Activated T-cell treated with anti-CD3 and anti-CD28 coated beads, Interleukin-2, amount 50 U/mL, for 72 hours (primary cell): ENCODE measurements at places on chromosomes 1 and 21. TPM values are rescaled to one million over a fixed set of nuclear protein-coding genes. Genes with fewer than 3 reads are reported as not detected.

DNA sequence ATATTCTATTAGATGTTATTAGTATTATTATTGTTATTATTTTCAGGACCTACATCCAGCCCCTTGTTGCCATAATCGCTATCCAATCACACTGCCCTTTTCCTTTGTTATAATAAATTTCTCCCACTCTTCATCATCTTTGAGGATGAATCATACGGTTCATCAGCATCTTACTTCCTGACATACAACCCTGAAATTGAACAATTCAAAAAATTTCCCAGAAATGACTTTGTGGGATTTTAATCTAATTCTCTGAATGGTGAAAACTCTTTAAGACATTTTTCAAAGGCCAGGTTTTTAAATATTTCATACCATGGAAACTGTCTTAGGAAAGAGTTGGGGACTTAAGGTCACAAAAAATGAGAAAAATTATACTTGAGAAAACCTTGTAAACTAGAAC is 353.5 kb downstream of the ST6GALNAC3 start:
- H3K27ac ChIP-seq, result no peak overlapping the region
- H3K4me3 ChIP-seq, result no peak overlapping the region
- H3K36me3 ChIP-seq, result no peaks in the 10 kb centered on the region
- H3K27me3 ChIP-seq, result no peaks in the 10 kb centered on the region
- no peaks in the 10 kb centered on the region for H3K4me1 ChIP-seq

- H3K27ac ChIP-seq, result no peak overlapping the region
- H3K4me3 ChIP-seq, result no peak overlapping the region
- H3K27me3 ChIP-seq, result peaks cover 4% of the 10 kb centered on the region
Observed at GRCh38 chr1:56295949-56296929, 283.1 kb downstream of the PLPP3 start.

Gene OR14I1
- total RNA-seq, result not detected

DNA sequence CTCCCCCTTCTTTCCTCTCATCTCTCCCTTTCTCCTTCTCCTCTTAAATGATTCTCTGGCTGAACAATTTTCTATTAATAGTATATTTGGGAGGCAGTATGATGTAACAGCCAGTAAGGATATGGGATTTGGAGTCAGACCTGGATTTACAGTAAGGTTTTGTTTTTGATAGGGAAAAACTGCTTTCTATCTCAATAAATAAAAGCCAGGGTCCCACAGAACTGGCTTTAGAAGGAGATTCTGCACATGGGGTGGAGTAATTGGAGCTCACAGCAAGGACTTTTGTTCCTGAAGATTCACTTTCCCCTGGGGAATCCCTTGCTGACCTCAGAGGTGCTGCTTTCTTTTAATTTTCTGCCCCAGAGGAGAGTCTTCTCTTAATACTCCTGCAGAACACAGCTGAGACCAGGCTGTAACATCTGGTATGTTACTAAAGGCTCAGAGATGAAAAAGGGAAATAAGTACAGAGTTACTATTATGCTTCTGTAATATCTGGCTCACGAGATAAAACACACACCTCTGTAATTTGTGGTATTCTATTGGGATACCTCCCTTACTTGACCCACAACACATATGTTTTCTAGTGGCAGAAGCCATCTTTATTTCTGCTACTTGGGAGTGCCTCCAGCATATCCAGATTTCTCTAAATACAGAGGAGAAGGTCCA is 13.4 kb downstream of the EPB41 start:
- H3K27me3 ChIP-seq, result no peaks in the 10 kb centered on the region
- H3K36me3 ChIP-seq, result no peaks in the 10 kb centered on the region
- peak overlapping the region; percentile 81 for H3K4me3 ChIP-seq
- no peak for DNase-seq
- H3K27ac ChIP-seq, result peak overlapping the region; percentile 87

Gene FAM167B
- total RNA-seq, result 1.6 TPM

Gene ACTA1
- not detected for total RNA-seq

GRCh38 chr1:214791961-214792360 is 189.0 kb downstream of the CENPF start:
- no peak for DNase-seq
- no peaks in the 10 kb centered on the region for H3K27me3 ChIP-seq
- H3K36me3 ChIP-seq, result no peaks in the 10 kb centered on the region
- no peaks in the 10 kb centered on the region for H3K4me1 ChIP-seq
- H3K27ac ChIP-seq, result no peak overlapping the region

- DNase-seq, result peak; percentile 41
- H3K4me3 ChIP-seq, result peak overlapping the region; percentile 82
- H3K27me3 ChIP-seq, result no peaks in the 10 kb centered on the region
- H3K36me3 ChIP-seq, result no peaks in the 10 kb centered on the region
Observed at GRCh38 chr1:66276218-66276617, 257.7 kb upstream of the SGIP1 start.

DNA sequence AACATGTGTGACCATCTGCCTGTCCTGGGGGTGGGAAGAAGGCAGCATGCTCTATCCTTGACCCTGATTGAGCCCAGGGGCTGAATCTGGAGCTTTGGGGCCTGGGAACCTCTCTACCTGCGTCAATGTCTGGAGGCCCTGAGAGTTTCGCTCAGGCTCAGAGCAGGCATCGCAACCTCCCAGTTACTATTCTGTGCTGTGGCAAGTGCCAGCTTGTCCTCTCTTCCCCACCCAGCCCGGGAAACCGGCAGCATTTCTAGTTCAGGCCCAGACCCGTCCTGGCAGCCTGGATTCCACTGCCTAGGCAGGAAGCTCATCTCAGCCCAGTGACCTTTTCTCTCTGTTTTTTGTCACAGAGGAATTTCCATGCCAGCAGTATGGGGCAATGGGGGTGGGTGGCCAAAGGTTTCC is 10.0 kb upstream of the IRF6 start:
- H3K27ac ChIP-seq, result no peak overlapping the region
- no peak for DNase-seq
- no peaks in the 10 kb centered on the region for H3K36me3 ChIP-seq
- H3K27me3 ChIP-seq, result peaks cover 20% of the 10 kb centered on the region

Gene STMN1
- 478 TPM for total RNA-seq

Gene DTL
- 65.4 TPM for total RNA-seq

DNA sequence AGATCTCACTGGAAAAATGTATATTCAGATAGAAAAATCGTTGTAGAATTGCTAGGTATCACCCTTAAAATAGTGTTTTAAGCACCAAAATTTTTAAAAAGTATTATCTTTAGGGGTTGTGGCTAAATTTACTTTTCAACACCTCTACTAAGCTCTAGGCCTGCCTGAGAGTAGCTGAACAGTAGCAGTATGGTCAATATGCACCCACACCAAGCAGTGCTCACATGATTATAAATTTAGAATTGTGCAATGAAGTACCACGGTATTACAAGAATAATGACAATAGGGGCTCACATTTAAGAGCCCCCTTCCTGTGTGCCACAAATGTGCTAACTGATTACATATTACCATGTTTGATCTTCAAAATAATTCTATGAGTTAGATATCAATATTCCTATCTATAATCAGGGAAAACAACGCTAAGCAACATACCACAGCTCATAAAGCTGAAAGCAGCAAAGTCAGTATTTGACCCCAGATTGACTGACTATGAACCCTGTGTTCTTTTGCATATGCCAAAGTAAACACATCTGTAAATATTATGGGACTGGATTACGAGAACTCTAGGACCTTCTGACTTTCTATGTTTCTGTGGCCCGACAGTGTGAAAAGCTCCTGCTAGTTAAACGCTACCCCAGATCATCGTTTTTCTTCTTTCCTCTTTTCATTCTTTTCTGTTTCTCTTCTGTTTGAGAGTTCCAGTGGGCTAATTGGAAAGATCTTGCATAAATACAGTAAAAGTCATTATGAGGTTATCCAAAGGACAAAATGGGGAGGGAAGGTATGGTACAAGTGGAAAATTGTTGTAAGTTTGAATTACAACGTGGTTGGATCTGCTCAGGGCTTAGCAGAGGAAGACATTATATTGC is 201.1 kb upstream of the C1orf87 start:
- H3K27ac ChIP-seq, result no peak overlapping the region
- no peaks in the 10 kb centered on the region for H3K4me1 ChIP-seq
- no peak for DNase-seq
- no peak overlapping the region for H3K4me3 ChIP-seq

Gene E2F2
- 24.7 TPM for total RNA-seq

Gene HSD11B1
- 3.1 TPM for total RNA-seq

Gene APCS
- not detected for total RNA-seq

DNA sequence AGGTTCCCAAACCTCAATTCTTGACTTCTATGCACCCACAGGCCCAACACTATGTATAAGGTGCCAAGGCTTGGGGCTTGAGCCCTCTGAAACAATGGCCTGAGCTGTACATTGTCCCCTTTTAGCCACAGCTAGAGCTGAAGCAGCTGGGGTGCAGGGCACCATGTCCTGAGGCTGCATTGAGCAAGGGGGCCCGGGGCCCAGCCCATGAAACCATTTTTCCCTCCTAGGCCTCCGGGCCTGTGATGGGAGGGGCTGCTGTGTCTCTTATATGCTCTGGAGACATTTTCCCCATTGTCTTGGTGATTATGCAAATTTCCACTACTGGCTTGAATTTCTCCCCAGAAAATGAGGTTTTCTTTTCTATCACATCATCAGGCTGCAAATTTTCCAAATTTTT is 155.5 kb downstream of the FASLG start:
- H3K4me3 ChIP-seq, result no peak overlapping the region
- peaks cover 9% of the 10 kb centered on the region for H3K4me1 ChIP-seq
- peaks cover 17% of the 10 kb centered on the region for H3K36me3 ChIP-seq

- DNase-seq, result no peak
- no peaks in the 10 kb centered on the region for H3K36me3 ChIP-seq
- peaks cover 5% of the 10 kb centered on the region for H3K4me1 ChIP-seq
- H3K4me3 ChIP-seq, result no peak overlapping the region
- peaks cover 6% of the 10 kb centered on the region for H3K27me3 ChIP-seq
- no peak overlapping the region for H3K27ac ChIP-seq
Observed at GRCh38 chr1:3661631-3662030, 9.3 kb downstream of the TP73 start.

- H3K4me3 ChIP-seq, result peak overlapping the region; percentile 86
- DNase-seq, result no peak
- peaks cover 53% of the 10 kb centered on the region for H3K27me3 ChIP-seq
Observed at GRCh38 chr1:29260531-29260930, 24.2 kb downstream of the PTPRU start.

DNA sequence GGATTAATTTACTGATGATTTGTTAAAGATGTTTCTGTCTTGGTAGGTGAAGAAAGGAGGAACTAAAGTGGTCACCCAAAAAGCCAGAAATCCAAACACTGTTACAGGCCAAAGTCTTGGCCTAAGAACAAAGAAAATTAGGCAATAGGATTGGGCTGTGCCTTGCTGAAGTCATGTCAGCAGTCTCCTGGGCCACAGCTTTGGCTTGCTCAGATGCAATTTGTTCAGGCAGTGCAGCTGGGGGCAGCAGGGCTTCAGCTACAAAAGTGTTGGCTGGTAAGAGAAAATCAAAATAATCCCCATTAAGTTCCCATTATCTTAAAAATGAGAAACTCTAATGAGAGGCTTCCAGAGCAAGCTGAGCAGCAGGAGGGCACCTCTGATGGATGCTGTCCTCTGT is 14.0 kb upstream of the RAP1A start:
- H3K4me1 ChIP-seq, result peaks cover 60% of the 10 kb centered on the region
- no peak for DNase-seq
- peaks cover 2% of the 10 kb centered on the region for H3K36me3 ChIP-seq
- no peaks in the 10 kb centered on the region for H3K27me3 ChIP-seq

Gene NRAS
- 73.6 TPM for total RNA-seq

- DNase-seq, result peak; percentile 76
- peak overlapping the region; percentile 95 for H3K27ac ChIP-seq
- peaks cover 81% of the 10 kb centered on the region for H3K4me1 ChIP-seq
- H3K4me3 ChIP-seq, result peak overlapping the region; percentile 67
Observed at GRCh38 chr1:161185282-161185682, 8.0 kb upstream of the B4GALT3 start.

- no peak overlapping the region for H3K27ac ChIP-seq
- DNase-seq, result no peak
- no peaks in the 10 kb centered on the region for H3K36me3 ChIP-seq
- peaks cover 6% of the 10 kb centered on the region for H3K27me3 ChIP-seq
Observed at GRCh38 chr1:229862017-229862774, 204.8 kb upstream of the GALNT2 start.

Gene ADAMTS4
- 4.0 TPM for total RNA-seq

DNA sequence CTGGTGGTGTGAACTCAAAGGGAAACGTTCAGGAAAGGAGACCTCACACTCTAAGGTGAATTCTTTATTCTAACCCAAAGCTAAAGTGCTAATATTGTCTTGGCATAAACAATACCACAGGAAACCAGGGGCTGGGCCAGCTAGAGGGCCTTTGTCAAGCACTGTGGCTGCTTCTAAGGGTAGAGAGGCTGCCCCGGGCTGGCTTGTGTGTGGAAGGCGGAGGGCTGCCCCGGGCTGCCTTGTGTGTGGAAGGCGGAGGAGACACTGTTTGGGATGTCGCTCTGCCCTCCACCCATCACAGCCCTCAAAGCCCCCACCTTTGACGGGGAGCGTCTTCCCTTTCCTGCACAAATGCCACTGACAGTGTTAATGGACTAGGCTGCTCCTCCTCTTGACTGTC is 216.8 kb downstream of the TOMM20 start:
- no peak for DNase-seq
- no peak overlapping the region for H3K4me3 ChIP-seq
- H3K27ac ChIP-seq, result peak overlapping the region; percentile 1
